HepG2 (cell line): ENCODE measurements at places on chromosomes 7 and 10.

DNA sequence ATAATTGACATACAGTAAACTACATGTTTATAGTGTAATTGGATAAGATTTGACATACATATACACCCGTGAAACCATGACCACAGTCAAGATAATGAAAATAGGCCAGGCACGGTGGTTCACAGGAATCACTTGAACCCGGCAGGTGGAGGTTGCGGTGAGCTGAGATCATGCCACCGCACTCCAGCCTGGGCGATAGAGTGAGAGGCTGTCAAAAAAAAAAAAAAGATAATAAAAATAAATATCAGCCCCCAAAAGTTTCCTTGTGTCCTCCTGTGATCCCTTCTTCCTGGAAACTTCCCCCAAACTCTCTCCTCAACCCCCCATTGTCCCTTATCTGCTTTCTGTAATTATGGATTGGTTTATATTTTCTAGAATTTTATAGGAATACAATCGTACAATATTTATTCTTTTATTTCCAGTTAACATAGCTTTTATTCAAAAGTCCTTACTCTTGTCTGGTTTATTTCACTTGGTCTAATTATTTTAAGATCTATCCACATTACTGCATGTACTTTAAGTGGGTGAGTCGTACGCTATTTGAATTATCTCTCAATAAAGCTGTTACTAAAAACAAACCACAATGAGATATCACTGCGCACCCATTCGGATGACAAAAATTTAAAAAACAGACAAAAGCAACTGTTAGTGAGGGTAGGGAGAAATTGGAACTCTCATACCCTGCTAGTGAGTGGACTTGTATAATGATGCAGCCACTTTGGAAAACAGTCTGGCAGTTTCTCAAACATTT, 30.1 kb upstream of the TNPO3 start:
- no peaks in the 10 kb centered on the region for H3K36me3 ChIP-seq
- no peak overlapping the region for H3K4me3 ChIP-seq
- H3K27ac ChIP-seq = no peak overlapping the region
- H3K27me3 ChIP-seq = no peaks in the 10 kb centered on the region; the same call in 2 of the 3 replicates

DNA sequence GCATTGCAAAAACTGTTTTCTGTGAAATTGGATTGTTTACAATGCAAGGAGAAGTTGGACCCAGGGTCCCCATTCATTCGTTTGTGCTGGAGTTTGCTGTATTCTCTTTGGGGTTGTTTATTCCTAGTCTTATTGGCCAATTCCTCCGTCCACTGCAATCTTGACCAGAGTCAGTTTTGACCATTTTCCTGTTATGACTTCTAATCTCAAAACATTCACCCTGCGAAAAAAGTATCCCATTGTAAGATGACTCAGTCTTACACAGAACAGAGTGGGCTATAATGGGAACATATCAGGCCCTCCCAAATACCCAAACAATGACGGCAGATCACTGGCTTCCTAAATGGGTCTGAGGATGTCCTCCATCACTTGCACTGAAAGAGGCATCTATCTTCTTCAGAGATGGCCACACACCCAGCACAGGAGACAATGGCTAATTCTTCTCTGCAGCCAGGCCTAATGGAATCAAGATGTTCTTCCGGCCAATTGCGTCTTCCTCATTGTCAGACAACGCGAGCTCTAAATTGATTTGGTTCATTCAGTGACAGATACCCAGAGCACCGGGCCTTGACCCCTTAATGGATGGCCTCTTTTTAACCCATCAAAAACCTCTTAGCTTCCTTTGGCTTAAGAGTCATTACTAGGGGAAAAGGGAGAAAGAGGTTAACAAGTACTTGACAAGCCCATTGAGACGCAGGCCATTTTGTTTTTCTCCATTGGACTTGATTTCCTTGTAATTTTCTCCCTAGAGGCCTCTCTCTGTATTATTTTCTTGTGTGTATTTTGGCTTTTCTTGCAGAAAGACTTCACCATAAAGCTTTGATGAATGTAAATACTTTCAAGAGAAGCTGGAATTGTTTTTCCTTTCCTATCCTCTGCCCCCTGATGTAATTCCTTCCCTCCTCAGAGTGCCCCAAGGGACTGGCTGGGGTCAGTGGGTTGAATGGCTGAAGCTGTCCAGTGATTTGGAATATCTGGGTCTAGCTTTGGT, 129.6 kb downstream of the PRPF18 start:
- H3K27me3 ChIP-seq = peaks cover 15% of the 10 kb centered on the region; the same call in 2 of the 3 replicates
- no peak overlapping the region for H3K27ac ChIP-seq
- H3K4me1 ChIP-seq = peaks cover 32% of the 10 kb centered on the region
- DNase-seq = peak; percentile 20

DNA sequence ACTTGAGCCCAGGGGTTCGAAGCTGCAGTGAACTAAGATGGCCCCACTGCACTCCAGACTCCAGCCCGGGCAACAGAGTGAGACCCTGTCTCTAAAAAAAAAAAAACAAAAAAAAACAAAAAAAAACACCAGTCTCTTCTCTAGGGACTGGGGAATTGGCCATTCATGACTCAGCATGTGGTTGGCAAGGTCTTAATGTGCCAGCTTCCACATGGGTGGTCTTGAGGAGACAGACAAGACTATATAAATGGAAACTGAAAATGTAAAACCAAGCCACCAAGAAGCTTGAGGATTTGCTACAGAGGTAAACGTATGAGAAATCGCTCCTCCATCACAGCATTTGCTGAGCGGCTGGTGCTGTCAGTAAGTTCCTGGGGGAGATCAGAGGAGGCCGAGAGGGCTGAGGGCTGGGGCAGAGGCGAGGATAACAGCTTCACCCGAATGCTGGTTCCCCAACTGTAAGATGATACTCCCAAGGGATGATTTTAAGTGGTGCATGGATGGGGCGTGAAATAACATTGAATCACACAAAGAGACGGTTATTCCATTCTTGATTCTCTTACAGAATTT, 128.7 kb downstream of the C10orf105 start:
- H3K27me3 ChIP-seq = no peaks in the 10 kb centered on the region
- no peak for DNase-seq
- H3K4me3 ChIP-seq = no peak overlapping the region
- peaks cover 12% of the 10 kb centered on the region for H3K4me1 ChIP-seq

DNA sequence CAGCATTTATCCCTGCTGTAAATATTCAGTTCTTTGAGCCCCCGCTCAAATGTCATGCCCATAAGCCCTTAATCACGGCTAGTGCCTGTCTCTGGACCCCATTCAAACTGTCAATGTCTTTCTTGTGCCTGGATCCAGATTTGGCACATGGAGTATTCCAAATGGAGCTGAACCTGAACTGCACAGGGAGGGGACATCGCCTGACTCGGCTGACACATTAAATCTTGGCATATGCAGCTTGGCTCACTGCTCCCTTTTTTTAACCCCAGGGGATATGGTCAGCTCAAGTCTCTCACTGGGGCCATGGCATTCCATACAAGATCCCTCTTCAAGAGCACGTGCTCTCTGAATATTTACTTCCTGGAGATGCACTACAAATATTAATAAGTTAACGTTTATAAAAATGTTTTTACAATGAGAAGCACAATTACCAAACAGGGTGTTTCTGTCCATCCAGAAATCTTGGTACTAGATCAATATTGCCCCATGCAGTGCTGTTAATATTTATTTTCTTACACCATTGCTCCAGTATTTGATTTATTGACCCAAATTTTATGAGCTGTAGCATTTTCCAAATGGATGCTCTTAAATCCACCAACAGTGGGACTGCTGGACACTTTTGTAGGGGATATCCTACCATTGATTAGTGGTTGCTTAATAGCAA, 57.4 kb downstream of the FGFR2 start:
- H3K27ac ChIP-seq = no peak overlapping the region
- H3K4me1 ChIP-seq = peaks cover 40% of the 10 kb centered on the region
- H3K36me3 ChIP-seq = no peaks in the 10 kb centered on the region

DNA sequence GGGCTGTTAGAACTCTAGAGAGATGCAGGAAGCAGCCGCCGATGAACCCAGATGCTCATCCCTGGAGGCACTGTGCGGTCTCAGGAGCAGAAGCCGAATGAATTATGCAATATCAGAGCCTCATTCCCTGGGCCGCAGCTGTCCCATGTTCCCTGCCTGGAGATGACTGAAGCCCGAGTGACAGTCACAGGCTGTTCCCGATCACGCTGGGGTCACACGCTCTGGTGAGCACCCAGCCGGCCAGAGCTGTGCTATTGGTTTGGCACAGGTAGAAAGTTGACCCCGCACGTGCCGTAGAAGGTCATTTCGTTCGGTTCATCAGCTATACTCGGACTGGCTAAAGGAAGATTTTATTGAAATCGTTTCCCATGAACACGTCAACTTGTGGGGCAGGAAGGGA, 140.5 kb upstream of the SH2B2 start:
- H3K27ac ChIP-seq = no peak overlapping the region
- H3K4me1 ChIP-seq = 0 out of 2 replicates have a peak, but pooled peaks cover 2% of the 10 kb centered on the region
- H3K36me3 ChIP-seq = peaks cover 14% of the 10 kb centered on the region; the same call in 1 of the 3 replicates
- H3K4me3 ChIP-seq = no peak overlapping the region
- DNase-seq = no peak

DNA sequence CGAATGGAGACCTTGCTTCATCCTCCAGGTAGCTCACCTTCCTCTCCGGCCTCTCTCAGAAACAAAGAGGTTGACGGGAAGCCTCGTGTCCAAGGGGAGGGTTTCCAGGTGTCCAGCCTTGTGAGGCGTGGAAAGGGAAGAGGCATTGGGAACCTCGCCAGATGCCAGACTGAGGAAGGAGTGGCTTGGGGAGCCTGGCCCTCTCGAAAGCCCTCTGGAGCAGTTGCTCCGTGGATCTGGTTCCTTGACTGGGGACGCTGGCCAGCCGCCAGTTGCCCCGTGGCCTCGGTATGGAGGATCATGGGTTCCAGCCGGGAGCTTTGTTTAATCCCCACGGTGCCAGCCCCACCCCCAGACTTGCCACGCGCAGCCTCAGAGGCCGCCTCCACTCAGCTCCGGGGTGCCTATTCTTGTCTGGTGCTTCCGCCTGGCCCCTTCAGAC, 30.3 kb upstream of the SUN1 start:
- no peak for DNase-seq
- no peaks in the 10 kb centered on the region for H3K27me3 ChIP-seq
- peaks cover 8% of the 10 kb centered on the region for H3K4me1 ChIP-seq
- no peak overlapping the region for H3K4me3 ChIP-seq
- no peaks in the 10 kb centered on the region for H3K36me3 ChIP-seq
